ENCODE measurements at places on chromosomes 12 and 14.
A peak's percentile ranks its signal among the peaks of the same experiment; 100 is the strongest.

- DNase-seq = peak; percentile 21
Measured at GRCh38 chr12:66279123-66279712, 23.1 kb upstream of the HELB start.

DNA sequence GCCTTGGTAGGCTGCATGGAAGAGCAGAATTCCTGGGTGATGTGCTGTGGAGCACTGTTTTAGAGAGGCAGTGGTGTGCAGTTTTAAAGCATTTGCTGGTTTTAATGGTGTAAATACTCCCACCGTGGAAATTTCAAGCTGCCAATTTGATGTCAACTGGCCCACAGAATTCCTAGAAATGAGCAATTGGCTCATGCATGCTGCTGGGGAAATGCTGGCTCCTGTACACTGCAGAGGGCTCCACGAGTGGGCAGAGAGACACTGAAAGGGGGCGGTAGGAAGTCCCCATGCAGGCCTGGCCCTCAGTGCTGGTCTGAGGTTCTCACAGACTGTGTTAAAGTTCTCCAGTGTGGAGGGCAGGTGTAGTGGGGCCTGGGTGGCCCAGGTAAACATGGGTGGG, 99.4 kb upstream of the NTF3 start:
- DNase-seq = no peak

GRCh38 chr14:68397371-68397811, 395.5 kb downstream of the ZFP36L1 start:
- no peak for DNase-seq

GRCh38 chr12:89238593-89238992, 113.7 kb downstream of the DUSP6 start:
- DNase-seq = no peak

DNA sequence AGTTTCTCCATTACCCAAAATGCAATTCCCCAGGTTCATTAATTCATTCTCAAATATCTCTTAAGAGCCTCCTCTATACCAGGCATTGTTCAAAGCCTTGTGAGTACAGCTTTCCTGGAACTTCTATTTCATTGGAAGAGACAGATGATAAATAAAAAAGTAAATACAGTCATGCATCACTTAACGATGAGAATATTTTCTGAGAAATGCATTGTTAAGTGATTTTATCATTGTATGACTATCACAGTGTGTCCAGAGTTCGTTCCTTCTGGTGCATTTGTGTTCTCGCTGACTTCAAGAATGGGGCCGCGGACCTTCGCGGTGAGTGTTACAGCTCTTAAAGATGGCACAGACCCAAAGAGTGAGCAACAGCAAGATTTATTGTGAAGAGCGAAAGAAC, 66.0 kb downstream of the ANO4 start:
- no peak for DNase-seq
